Forelimb muscle (tissue), 1 donor: ENCODE measurements at places on chromosomes 3 and 15. TPM values are rescaled to one million over a fixed set of nuclear protein-coding genes. Genes with fewer than 3 reads are reported as not detected.

DNA sequence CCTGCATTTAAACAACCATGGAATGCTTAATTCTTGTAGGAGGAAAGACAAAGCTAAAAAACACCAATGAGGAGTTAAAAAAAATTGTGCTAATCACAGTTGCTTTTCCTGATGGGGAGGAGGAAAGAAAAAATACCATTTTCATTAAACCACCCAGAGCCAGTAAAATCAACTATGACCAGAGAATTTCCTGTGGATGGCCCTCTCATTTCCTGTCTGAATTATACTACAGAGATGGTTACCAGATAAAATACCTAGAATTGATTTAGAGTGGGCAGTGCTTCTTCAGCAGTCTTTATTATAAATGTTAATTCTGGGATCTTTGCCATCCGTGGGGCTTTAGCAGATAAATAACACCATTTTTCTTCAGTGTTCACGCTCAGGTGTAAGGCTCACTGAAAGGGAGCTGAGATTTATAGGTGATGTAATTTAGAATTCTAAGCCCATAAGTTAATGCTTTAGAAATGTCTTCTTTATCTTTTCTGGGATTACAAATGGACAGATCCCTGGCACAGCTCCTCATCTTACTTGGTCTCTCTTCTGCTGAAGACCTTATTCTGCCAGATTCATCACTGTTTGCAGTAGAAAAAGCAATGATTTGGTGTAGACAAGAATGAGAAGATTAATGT lies 37.9 kb downstream of the RETNLB start:
- no peak for DNase-seq

IL12A gene
- polyA plus RNA-seq, result 0.58 TPM

GRCh38 chr3:173275740-173276139 lies 121.8 kb upstream of the NLGN1 start:
- no peak for DNase-seq

MIX23 gene
- 28.7 TPM for polyA plus RNA-seq

DNA sequence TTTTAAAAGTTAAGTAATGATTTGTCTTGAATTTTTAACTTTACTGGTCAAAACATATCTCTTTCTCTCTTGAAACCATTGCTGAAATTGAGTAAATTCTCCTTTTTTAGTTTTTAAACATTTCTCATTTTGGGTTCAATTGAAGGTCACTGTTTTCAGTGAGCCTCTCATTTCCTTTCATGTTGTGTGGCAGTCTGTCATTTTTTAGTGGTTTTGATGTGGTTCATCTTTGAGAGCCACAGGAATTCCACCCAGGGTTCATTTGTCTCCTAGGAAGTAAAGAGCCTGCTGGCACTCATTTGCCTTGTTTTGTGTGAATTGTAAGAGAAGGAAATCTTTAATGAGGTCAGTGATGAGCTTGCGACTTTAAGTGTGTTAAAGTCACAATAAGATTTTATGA lies 10.4 kb downstream of the CLDN11 start:
- no peak for DNase-seq

WDR93 gene
- 0.18 TPM for polyA plus RNA-seq

DNA sequence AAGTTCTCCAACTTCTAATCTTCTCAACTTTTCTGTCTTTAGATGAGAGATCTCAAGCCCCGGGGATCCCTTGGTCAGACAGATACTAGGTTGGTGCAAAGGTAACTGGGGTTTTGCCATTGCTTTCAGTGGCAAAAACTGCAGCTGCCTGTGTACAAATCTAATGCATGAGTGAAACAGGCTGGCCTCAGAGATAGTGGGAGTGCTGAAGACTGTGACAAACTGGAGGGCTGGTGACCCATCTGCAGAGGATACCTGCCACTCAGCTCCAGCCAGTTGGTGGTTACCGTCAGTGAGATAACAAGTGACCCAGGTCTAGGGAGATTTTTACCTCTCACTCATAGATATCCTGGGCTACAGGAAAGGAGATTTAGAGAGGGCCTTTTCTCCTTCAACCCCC lies 85.7 kb downstream of the RYR3 start:
- DNase-seq, result no peak

CYP8B1 gene
- polyA plus RNA-seq, result 0.09 TPM

DNA sequence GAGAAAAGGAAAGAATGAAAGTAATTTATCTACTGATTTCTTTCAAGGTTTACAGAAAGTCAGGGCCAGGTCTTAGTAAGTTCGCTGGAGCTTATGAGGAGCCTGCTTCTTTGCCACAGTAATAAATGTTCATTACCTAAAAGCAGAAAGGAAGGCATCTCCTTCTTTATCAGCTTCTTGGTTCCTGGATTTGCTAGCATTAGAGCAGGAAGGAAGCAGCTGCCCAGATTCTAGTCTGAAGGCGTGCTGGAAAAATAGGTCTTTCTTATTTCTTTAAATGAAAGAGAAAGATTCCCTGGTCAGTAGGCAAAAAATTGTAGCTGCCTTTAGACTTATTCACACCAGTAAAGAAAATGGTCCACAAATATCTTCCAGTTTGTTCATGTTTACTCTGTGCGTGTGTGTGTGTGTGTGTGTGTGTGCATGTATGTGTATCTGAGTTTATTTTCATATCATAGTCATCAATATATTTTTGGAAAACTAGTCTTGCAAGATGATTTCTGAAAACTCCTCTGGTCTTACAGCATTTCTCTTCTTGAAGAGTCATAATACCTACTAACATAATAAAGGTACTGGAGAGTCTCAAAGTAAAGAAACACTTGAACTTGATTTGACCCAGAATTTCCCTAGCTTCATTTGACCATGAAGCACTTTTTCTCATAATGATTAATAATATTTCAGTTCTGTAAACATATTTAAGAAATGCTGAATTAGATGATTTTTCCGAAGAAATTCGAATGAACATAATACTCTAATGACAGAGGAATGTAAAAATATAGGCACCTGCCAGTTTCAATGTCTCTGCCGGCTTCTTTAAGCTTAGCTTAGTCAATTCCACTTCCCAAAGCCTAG lies 255.3 kb upstream of the ZPLD1 start:
- no peak for DNase-seq

DNA sequence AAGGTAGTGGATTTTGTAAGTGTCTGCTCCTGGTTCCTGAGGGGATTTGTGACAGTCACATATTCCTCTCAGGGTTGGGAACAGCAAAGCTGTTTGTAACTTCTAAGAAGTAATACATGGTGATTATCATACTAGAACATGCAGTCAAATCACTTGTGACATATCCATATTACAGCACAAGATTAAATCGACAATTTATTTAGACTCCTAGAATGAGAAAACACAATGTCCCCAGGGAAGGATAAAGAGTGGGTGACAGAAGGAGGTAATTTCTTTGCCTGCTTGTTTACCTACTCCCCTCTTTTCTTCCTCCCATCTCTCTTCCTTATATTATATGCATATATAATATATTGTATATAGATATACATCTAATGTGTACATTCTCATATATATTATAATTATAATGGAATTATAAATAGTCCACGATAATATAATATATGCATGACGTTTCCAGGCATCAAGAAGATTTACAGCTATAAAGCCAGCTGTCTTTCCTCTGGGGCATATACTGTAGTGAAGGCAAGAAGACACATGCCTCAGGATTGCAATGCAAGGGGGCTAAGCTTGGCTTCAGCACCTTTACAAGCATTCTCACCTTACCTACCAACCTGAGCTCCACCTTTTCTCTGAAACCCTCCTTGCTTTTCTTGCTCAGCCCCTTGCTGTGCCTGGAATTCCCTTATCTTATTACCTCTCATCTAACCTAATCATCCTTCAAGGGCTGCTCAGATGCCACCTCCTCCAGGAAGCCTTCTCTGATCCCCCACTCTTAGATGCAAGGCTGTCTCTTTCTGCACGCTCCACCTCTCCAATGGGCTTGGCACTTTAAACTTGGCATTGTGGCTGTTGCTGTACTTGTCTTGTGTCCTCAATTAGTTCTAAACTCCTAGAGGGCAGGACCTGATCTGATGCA lies 73.1 kb upstream of the PIAS1 start:
- DNase-seq, result no peak

- DNase-seq, result no peak
Observed at GRCh38 chr3:38827791-38828190, 11.8 kb upstream of the SCN10A start.
